ENCODE measurements at places on chromosomes 2 and 18. TPM values are rescaled to one million over a fixed set of nuclear protein-coding genes. Genes with fewer than 3 reads are reported as not detected.

The UGGT1 gene
- 34.3 TPM for total RNA-seq

The DCC gene
- total RNA-seq, result not detected

DNA sequence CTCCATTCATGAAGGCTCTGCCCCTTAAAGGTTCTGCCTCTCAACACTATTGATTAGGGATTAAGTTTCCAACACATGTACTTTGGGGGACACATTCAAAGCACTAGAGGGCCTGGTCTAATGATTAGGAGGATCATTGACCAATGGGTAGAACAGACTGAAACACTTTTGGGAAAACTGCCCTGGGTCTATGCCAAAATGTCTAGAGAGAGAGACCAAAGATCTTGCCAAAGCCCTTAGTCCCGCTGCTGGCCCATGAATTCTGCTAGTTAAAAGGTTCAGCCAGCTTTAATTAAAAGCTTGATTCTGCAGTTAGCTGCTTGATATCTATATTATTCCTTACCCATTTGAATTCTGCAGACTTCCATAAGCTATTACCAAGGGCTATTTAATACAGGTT, 613.2 kb downstream of the SLC4A3 start:
- no peak for DNase-seq

The ASB18 gene
- total RNA-seq, result not detected

GRCh38 chr2:191166756-191167445, 16.1 kb upstream of the STAT4 start:
- DNase-seq, result no peak

DNA sequence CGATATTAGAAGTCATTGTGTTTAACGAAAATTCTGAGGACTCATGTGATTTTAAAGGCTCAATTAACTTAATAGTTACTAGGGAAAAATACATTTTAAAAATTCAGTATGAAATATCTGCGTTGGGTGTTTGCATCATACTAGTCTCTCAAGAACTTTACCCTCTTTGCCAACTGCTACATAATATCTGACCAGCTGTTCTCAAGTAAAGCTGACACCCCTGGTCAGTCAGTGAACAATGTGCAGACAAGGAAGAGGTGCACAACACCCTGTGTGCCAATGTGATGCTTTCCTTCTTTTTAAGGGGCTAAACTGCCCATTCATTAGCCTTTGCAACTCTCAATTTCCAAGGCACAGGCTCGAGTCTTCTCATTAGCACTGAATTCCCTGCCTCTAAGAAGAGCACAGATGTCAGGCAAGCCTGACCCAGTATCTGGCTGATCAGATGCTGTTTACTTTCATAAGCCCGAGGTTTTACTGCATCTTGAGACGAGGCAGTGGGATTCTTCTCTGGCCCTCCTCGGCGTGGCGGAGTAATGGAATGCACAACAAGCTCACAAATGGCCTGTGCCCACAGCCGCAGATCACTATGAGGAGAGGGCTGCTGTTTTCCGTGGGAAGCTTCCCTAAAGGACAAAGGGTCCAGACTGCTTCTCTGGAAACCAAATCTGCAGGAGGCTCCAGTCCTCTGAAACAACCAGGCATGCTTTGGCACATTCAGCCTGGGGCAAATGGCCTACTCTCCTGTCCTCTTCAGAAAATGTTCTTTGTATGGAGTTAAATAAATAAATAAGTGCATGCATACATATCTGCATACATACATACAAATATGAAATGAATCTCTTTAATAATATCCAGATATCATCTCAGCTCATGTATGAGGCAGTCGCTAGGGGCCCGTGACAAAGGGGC, 240.3 kb downstream of the ZNF521 start:
- DNase-seq, result no peak

DNA sequence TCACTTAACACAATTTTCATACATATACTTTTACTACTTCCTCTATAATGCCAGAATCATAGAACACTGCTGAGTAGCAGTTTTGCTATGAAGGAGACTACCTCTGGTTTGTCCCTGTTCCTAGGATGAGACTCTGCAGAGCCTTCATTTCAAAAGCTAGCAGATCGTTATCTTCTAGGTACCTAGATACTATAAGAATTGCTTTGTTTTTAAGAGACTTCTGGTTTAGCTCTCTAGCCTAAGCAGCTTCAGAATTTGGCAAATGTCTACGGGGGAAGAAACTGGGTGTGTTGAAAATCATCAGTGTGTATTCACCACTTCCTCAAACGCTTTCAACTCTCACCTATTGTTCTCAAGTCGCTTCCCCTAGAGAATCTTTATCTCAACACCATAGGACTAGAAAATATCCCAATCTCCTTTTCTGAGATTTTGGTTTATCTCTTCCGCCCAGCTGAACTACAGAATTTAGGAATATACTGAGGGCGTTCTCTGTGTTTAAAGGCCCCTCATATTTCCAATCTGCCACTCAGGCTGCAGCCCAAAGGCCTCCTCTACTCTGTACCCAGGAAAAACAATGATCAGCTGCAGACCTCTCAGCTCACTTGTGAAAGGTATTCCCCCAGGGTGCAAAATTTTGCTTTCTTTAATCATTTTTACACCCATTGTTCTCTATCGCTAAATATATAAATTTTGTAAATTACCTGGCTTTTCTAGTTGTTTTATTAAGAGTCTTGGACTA, 28.7 kb downstream of the SMAD2 start:
- no peak for DNase-seq

- no peak for DNase-seq
These were observed 119.5 kb downstream of the POLE4 start for GRCh38 chr2:75077909-75078308.

The ESPNL gene
- not detected for total RNA-seq

DNA sequence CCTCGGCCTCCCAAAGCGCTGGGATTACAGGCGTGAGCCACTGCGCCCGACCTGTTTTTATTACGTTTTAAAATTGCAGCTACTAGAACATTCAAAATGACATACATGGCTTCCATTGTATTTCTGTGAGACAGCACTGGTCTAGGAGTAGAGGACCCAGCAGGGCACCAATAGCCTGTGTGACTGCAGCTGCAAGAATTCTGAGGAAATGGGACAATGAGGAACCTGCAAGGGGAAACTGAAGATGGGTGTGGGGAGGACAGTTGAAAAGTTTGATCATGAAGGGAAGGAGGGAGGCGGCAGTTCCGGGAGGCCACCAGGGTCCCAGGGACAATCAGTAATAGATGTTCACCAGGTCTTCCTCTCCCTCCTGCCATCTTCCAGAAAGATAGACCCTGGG, 13.9 kb upstream of the DNPEP start:
- DNase-seq, result no peak

GRCh38 chr2:74530239-74531187, 780 bp downstream of the HTRA2 start:
- DNase-seq, result peak; percentile 74

DNA sequence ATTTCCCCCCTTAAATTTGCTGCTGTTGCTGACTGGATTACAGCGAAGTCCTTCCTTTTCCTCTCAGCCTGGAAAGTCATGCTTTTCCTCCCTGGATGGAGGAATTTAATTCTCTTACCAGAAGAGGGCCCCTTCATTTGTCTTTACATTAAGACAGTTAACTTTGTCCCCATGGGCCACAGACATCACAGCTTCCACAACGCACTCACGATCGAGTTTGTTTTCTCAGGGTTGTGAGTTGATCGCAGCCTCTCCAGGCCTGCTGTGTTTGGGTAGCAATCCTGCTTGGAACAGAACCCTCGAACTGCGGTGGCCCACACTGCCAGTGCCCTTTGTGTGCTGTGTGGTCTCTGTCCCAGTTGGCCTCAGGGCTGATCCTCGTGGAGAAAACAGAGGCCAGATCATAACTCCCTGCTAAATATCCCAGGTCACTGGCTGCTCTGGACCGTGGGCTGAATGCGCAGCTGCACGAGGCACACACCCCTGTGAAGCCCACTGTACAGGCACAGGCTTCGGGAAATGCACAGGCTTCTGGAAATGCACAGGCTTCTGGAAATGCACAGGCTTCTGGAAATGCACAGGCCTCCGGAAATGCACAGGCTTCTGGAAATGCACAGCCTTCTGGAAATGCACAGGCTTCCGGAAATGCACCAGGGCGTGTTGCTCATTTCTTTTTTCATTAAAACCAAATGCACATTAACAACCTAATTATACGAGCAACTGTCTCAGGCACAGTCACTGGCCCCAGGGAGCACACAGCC, 2.2 kb upstream of the PDIA6 start:
- DNase-seq, result no peak

DNA sequence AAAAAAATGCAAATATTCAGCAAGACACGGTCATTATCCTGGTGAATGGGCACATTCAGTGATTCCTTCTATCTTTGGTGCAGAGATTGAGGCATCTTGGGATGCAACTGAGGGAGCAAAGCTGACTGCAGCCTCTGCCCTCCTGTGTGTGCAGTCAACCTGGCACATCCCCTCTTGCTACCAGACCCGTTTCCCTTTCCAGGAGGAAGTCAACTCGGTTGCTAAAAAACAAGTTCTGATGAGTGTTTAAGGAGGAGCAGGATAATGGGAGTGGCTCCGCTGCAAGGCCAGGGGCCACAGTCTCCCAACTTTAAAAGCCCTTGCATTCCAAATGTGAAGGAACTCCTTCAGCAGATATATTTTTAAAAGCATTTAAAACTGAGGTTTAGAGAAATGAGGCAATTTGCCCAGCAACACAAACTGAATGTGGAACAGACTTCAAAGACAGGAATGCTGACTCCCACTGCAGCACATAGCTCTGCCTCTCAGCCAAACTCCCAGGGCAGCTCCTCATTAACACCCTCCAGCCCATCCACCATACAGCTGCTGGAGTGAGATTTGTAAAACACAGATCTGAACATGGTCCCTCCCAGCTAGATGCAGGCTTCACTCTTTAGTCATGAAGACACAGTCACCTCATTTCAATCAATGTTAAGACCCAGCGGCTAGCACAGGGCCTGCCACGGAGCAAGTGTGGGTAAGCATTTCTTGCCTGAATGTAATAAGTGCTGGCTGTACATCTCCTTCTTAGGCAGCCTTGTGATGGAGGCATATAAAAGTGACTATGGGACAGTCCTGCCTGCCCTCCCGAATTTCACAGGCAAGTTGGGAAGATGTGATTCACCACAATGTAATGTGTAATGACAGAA, 54.3 kb downstream of the VSNL1 start:
- no peak for DNase-seq

DNA sequence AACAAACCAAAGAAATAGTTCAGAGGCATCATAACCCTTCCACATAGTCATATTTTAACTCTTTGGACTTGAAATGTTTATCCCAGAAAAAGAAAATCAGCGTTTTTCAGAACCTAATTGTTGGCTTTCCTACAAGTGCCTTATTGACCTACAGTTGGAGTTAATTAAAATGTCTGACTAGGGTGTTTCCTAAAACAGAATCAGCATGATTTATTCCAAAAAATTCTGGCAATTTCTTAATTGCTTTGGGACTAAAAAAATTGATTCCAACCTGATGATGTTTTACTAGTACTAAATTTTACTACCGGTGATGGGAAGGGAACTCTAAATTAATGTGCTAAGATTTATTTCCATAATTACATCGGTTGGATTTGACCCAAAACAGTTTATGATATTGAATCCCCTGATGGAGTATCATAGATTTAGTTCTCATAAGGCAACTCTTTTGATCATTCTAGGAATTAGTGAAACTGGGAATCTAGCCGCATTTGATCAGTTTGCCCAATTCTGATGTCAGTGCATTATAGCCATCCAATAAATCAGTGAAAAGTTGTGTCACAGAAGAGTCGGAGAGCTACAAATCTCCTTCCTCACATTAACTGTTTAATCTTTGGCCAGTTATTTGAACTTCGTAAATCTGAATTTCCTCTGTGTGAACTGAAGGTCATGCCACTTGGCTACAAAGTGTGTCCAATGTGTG, 134.3 kb upstream of the DSEL start:
- no peak for DNase-seq
